Activated T-cell treated with anti-CD3 and anti-CD28 coated beads for 4 hours (primary cell): ENCODE measurements at places on chromosomes 2 and 18.

DNA sequence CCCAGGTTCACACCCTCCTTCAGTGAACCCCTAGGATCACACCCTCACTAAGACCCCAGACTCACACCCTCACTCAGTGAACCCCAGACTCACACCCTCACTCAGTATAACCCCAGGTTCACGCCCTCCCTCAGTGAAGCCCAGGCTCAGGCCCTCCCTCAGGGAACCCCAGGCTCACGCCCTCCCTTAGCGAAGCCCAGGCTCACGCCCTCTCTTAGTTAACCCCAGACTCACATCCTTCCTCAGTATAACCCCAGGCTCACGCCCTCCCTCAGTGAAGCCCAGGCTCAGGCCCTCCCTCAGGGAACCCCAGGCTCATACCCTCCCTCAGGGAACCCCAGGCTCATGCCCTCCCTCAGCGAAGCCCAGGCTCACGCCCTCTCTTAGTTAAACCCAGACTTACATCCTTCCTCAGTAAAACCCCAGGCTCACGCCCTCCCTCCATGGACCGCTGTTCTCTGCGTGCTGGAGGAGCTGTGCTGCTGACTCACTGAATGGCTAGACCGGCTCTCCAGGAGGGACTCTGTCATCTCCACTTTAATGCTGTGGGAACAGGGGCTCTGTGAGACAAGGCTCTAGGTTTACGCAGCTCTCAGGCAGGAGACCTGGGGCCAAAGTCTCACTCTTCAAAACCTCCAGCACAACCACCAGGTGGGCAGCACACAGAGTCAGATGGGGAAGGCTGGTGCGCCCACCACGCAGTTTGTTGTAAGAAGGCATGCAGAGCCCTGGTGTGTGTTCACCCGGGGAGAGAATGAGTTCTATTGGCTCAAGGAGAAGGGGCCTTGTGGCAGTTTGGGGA lies 506.9 kb upstream of the MYT1L start:
- DNase-seq: no peak

DNA sequence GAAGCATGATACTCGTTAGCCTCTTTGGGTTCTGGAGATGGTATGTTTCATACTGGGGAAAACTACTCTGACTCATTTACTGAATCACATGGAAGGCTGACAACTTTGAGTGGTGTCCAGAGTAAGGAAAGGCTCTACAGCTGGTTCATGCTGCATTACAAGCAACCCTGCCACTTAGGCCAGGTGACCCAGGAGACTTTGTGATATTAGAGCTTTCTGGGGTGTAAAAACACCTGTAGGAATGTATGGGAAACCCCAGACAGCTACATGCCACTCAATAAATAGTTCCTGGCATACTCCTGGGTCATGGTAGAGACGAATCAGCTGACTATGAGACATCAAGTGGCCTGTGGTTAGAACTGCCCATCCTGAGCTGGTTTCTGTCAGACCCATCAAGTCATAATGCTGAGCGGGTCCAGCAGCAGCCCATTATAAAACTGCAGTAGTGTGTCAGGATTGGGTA lies 21.3 kb upstream of the TCF7L1 start:
- no peak for DNase-seq

DNA sequence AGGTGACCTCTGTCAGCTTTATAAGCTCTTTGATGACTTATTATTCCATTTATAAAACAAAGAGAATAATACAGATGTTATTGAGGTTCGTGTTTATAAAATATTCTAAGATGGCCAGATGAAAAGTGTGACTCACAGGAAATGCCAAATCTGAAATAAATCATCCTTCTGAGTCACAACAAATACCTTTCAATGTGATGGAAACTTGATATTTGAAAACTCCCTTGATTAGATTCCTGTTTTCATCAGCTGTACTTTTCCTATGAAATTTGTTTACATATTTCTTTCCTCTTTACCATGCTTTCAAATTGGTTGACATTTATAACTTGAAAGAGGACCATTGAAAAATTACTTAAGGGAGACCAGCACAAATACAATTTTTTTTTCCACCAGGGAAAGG lies 30.6 kb upstream of the PPP1R1C start:
- no peak for DNase-seq

GRCh38 chr18:8301427-8302172 lies 307.6 kb upstream of the RAB12 start:
- DNase-seq: no peak

- DNase-seq: no peak
Measured at GRCh38 chr2:133389569-133389968, 178.7 kb downstream of the NCKAP5 start.

DNA sequence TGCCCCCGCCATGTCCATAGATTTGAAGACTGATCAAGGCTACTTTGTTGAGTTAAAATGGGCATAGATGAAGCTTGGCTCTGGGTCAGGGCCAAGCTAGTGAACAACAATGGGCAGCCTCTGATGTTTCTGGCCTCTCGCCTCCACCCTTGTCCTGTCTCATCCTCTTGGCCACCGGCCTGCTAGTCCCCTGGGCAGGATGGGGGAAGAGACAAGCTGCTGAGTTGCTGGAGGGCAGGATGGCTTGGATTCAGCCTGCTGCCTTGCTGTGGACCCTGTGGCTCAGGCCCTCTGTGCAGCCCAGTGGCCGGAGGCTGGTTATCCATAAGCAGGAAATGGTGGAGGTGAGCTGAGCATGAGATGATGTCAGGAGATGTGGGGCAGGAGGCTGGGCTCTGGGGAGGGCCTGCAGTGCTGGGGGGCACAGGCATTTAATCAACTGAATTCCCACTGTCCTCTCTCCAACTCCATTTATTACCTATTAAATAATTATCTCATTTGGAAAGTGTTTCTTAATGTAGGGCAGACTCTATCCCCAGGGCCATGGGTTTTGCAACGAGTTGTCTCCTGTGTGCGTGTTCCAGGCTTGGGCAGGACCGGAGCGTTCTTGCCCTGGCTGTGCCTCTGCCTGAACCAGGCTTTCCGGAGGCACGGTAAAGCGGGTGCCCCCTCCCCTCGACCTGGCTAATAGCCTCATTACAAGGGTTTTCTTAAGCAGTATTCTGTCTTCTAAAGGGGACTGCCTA lies 122.9 kb downstream of the GLI2 start:
- no peak for DNase-seq

DNA sequence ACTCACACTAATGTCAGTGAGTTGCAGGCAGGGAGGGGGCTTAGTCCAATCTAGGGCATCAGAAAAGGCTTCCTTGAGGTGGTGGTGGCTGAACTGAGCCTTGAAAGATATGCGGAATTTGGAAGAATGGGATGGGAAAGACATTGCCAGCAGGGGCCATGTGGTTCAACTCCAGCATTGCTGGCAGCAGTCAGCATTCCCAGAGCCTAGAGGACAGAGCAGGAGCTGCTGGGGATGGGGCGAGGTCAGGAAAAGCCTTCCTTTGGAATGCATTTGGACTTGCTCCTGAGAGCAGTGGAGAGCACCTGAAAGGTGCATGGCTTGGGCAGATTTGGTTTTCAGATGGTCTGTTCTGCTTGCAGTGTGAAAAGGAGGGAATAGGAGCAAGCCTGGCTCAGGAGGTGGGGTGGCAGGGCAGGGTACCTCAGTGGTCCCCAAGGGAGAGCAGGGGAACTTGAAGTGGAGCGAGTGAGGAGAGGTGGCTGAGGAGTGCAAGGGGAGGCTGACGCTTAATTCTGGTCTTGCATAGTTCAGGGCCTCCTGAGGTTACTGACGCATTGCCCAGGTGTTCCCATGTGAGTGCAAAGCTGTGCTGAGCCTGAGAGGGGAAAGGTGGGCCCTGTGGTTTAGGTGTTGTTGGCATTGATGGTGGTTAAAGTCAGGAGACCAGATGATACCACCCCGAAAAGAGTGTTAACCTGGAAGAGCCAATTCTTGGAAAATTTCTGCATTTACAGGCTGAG lies 112.1 kb upstream of the MGAT5 start:
- DNase-seq: no peak

DNA sequence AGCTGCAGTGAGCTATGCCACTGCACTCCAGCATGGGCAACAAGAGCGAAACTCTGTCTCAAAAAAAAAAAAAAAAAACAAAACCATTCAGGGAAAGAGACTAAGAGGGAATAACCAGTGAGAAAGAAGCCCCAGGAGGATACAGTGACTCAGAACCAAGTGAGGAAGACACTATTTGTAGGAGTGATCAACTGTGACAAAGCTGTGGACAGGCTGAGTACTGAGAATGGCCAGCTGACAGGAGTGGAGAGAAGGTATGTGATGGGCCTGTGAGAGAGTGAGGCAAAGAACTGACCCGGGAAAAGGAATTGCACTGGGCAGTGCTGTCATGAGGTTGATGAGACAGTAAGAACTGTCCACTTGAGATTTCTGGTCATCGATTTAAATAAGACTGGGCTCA lies 6.7 kb upstream of the LCT start:
- DNase-seq: no peak

- DNase-seq: no peak
Measured at GRCh38 chr18:28063271-28063761, 113.6 kb downstream of the CDH2 start.

- no peak for DNase-seq
Measured at GRCh38 chr2:207257251-207258250, 91.8 kb upstream of the KLF7 start.

DNA sequence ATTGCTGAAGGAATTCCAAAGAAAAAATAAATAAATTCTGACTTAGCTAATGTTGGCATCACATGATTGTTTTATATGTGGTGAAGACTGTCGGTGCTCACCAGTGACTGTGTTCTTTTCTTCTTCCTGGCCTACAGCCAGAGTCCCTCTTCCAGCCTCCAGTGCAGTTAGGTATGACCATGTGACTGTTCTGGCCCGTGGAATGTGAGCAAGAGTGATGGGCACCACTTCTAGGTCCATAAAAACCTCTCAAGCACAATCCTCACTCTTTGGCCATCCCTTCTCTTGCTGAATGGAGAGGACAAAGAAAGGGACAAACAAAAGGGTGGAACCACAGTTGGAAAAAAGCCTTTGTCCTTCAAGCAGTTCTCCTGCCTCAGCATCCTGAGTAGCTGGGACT lies 39.0 kb upstream of the BMPR2 start:
- no peak for DNase-seq

DNA sequence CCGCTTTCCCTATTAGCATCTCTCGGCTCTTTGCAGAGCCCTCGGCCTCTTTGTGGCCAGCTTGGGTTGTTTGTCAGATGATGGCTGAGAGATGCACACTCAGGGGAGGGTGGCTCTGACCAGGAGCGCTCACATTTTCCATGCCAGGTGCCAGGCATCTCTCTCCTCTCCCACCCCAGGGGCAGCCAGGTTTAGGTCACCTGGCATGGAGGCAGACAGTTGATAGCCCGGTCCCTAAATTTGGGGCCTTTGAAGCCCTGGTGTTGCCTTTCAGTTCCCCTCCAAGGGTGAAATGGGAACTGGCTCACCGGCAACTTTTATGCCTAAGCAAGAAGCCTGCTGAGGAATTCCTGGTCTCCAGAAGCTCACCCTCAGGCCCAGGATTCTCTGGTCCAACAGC lies 19.1 kb downstream of the LBH start:
- no peak for DNase-seq

GRCh38 chr18:33184958-33185357 lies 255.6 kb downstream of the CCDC178 start:
- no peak for DNase-seq

- no peak for DNase-seq
Measured at GRCh38 chr2:39512941-39513340, 75.9 kb upstream of the MAP4K3 start.

DNA sequence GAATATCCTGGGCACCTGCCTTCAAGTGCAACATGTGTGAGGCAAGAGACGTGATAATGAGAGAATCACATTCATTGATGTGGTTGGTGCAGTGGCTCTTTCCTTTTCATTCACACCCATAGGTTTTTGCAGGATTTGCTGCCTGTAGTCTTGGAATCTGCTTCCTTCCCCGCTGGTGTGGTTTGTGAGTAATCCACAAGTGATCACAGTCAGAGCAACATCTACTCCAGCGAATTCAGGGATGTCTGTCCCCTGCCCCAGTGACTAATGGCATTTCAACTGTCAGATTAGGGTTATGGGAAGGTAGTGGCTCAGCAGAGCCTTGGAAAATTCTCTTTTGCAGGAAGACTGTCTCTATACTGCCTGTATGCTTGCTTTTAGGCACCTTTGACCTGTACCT lies 225.5 kb upstream of the RBMS1 start:
- no peak for DNase-seq

- DNase-seq: no peak
Measured at GRCh38 chr2:50491541-50492476, 540.1 kb downstream of the NRXN1 start.

DNA sequence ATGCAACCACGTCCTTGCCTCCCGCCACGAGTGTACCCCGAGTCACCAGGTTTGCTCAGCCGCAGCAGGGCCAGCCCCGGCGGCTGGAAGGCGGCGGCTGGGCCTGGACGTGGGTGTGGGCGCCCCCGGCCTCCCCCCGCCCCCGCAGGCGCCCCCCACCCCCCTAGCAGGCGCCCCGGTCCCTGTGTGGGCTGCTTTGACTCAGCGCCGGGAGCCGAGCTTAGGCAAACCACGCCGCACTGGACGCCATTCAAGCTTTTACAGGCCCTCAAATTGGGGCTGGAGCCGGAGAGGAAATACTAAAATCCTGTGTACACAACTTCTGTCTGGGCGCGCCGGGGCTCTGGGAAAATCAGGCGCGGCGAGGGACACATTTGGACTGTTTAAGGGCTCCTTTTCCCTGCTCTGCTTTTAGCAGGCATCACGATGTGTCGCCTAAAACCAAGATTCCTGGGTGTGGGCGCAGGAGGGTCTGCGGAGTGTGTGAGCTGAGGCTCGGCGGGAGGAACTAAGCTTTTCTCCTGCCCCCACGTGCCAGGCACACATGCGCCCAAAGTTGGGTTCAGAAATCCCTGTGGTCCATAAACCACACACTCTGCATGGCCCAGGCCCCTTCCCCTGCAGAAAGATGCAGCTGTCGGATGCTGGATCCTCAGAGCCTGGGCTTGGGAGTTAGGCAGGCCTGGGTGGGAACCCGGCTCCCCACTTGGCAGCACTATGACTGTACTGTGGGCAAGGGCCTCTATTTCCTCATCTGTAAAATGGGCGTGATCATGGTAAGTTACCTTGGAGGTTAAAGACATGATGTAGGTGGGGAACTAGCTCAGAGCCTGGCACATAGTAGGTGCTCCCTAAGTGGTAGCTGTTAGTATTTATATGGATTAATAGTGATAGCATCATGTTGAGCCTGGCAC lies 57.6 kb downstream of the ATOH8 start:
- DNase-seq: no peak

DNA sequence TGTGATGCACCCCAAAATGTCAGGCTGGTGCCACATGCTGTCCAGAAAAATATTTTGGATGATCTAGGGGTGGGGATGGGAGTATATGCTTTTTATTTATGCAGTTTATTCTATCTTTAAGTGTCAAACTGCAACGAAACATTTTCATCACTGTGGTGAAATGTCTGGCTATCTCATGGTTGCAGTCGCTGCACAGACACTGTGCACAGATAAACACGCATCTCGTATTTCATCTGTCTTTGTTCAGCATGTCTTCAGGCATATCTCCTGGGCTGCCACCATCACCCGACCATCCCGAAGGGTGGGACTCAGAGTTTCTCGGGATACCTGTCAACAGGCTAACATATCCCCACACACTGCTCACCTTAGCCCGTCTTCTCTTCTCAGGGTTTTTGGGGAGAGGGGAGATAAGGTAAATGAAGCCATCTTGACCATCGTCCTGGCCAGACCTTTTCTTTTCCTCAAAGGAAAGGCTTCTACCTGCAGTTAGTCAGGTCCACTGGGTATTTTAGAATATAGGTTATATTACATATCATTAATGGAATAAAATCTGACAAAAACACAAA lies 80.7 kb upstream of the NABP1 start:
- no peak for DNase-seq

GRCh38 chr2:30778611-30779010 lies 28.6 kb downstream of the CAPN13 start:
- DNase-seq: no peak
